ENCODE measurements at places on chromosomes 7 and 10.

GRCh38 chr7:106944035-106944665 lies 79.1 kb downstream of the PIK3CG start:
- no peak for DNase-seq

GRCh38 chr7:123573341-123573740 lies 15.7 kb upstream of the NDUFA5 start:
- no peak for DNase-seq

DNA sequence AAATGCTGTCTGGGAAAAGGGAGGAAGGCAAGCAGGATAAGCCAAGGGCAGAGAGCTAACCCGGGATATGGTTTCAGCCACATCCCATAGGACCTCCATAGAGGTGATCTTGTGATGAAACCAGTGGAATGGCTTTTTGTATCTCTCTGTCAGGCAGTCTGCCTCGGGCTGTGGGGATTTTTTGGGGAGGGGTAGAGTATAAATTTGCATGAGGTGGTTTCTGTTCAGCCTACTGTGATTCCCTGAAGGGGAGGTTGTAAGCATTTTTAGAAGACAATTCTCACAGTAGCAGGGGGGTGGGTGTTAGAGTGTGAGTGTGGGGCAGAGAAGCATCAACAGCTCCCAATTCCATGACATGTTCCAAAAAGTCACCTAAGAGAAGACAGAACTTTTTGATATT lies 11.8 kb downstream of the OR9A2 start:
- no peak for DNase-seq

DNA sequence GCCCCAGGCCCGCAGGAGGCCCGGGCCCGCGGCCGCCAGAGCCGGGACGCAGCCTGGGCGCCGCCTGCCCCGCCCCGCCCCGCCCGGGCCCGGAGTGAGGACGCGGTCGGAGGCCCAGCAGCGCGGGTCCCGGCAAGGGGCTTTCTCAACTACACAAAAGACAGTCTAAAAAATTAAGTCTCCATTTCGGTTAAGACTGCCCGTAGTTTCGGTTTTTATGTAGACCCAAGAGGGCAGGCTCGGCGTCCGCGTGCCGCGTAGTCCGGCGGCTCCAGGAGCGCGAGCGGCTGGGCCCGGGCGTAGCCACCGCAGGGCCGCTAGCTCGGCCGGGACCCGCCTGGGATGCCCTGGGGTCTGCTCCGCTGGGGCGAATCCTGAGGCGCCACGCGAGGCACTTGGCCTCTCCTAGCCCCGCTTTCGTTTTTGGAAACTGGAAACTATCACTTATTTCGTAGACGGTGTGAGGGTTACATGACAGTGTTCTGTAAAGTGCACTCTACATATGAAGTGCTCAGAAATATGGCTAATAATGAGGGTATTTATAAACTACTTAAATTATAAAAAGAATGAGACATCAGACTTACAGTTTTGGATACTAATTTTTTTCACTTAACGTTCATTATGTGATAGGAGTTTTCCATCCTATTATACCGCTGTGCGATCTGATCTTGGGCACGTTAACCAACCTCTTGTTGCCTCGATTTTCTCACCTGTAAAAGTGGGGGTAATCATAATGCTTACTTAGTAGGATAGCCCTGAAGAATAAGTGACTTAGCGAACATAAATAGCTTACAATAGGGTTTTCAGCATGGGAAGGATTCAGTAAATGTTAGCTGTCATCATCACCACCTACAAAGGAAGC lies 573 bp downstream of the BLVRA start:
- peak; percentile 39 for DNase-seq

Measured in mammary epithelial cell (primary cell).